GM23248 (cell line): ENCODE measurements at places on chromosomes 3 and 15.

DNA sequence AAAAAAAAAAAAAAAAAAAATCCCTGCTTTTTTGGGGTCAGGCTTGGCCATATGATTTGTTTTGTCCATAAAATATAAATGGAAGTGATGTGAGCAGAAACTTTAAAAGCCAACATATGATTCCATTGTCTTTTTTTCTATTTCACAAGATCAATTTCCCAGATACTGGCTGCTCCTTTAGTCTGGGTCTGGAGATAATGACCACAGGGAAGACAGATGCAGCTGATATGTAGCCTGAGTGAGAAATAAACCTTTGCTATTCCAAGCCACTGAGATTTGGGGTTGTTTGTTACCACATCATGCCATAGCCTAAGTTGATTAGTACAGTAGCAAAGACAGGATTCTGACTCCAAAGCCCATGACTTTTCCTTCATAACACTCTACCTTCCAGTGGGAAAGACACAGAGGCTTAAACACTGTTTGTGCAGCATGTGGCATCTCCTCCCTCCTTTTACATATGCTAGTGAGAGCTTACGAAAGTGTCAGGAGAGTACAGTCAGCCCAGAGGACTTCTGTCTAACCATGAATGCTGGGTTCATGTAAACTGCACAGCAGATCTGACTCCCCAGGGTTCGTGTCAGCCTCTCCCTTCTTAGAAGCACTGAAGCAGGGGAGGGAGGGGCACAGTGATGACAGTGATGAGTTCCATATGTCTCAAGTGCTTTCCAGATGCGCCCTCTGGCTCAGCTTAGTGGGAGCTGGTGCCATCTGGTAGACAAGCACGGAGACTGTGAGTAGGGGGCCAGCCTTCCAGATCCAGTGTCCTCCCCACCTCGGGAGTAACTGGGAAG lies 36.7 kb upstream of the SLC7A14 start:
- DNase-seq, result peak; percentile 95

GRCh38 chr3:122760453-122761271 lies 33.0 kb downstream of the HSPBAP1 start:
- no peak for DNase-seq

DNA sequence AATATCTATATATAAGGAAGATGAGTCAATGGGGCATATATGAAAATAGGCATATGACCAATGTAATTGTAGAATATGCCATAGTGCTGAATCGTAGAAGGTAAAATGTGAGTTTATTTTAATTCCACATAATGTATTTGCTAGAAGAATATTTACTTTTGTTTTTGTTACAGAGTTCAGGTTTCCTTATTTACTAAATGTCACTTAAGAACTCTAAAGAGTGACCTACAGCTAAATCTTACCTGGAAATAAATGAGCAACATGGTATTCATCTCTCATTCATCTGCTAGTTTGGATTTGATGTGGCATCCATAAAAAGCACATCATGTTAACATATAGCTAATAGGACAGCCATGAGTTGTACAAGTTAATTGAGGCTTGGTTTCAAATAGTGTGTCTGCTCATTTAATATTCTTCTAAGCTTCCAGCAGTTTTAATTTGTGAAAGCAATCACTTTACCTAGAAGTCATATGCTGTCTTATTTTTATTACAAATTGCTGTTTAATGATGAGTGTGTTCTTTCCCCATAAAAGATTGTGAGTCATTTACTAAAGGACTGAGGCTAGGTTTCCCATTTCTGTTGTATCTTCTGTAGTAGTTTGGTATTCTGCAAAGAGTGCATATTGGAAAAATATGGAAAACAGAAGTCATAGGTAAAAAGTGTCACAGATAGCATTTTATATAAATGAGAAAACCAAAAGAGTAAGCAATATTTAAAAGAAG lies 222.1 kb upstream of the POU1F1 start:
- DNase-seq, result peak; percentile 35

GRCh38 chr15:35455201-35455600 lies 90.8 kb downstream of the DPH6 start:
- DNase-seq, result peak; percentile 3

- peak; percentile 70 for DNase-seq
These were observed 129.0 kb upstream of the SLC7A14 start for GRCh38 chr3:170714562-170715535.

GRCh38 chr15:68642491-68642845 lies 63.7 kb downstream of the CORO2B start:
- DNase-seq, result no peak

GRCh38 chr3:46112296-46112695 lies 85.0 kb upstream of the XCR1 start:
- no peak for DNase-seq

DNA sequence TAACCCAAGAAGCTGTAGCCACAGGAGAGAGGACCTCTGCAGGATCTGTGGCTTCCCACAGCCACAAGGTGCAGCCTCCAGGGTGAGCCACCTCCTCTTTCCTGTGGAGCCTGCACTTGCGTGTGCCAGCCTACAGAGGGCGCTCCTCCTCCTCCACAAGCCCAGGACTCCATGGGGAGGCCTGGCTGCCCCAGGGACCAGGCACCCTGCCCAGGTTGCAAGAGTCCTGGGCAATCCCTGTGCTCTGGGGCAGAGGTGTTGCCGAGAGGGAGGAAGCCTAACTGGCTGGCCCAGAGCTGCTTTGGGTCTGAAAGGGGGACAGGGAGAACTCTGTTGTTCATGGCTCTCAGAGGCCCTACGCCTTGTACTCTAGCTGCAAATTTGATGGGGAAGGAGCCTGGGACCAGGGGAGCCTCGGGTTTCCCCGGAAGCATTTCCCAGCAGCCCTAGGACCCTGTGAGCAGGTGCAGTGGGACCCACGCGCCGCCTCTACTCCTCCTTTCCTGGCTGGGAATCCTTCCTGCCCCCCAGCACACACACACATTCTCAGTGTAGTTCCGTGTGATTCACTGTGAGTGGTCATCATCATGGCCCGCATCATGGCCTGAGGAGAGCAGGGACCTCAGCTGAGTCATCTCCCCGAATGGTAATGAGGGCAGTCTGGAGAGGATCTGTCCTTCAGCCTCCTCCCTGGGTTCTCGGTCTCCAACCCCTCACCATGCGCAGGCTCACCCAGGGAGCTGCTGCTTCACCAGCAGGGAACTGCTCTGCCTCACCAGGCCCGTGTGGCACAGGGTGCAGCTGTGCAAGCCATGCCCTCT lies 24.3 kb downstream of the TBC1D21 start:
- peak; percentile 97 for DNase-seq

- DNase-seq, result no peak
These were observed 12.5 kb downstream of the KLHDC8B start for GRCh38 chr3:49183873-49184272.

DNA sequence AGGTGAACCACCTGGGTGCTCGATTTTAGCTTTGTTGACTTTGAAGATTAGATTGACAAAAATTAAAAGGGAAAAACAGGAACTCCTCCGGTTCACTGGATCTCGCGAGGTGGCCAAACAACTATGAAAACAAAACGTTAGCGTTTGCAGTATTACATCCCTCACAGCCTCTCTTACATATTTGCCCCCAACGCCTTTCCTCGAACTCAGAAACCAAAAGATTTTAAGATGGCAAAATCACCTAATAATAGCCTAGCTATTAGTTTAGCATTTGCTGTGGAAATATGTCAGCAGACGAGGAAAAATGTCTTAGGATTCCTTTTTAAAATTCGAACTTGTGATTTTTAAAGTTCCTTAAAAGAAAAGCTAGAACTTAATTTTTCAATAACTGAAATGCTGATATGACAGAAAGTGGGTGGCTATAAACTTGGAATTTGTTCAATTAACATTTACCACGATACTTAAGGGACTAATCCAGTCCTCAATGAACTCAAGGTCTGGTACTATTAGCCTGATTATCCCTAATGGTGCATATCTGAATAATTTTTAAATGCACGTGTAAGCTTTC lies 491 bp upstream of the SENP7 start:
- DNase-seq, result peak; percentile 88

DNA sequence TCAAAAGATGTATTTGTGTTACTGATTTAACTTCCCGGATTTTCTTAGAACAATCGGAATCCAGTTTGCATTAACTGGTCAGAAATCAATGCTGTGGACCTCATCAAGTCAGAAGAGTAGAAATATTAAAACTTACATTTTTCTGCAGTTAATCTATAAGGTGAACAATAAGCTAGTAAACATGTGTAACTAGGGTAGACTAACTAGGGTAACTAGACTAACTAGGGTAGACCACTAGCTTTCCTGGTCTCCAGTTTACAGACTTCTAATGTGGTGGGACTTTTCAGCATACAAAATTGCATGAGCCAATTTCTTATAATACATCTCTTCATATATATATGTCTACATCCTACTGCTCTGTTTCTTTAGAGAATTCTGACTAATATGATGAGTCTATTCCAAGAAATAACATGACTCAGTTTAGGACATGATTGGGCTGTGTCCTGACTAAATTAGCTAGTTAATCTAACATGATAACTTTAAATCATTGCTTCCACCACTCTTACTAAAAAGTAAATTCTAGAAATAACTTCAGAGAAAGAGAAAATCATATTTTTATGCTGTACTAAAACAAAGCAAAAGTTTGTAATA lies 5.3 kb downstream of the PLSCR2 start:
- peak; percentile 72 for DNase-seq

DNA sequence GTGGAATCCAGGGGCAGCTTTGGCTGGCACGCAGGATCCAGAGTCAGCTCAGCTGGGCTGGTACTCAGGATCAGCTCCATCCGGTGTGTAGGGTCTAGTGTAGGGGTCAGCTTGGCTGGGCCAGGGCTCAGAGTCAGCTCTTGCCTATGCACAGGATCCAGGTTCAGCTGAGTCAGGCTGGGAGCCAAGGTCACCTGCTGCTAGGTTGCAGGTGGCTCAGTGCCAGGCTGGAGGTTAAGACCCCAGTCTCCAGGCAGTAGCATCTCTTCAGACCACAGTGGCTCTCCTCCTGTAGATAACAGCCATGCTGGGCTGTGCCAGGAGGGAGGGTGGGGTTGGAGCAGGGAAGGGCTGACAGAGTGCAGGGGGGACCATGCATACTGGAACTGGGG lies 1.8 kb downstream of the HYAL3 start:
- no peak for DNase-seq
